ENCODE measurements at places on chromosomes 5 and 9.
A peak's percentile ranks its signal among the peaks of the same experiment; 100 is the strongest.

DNA sequence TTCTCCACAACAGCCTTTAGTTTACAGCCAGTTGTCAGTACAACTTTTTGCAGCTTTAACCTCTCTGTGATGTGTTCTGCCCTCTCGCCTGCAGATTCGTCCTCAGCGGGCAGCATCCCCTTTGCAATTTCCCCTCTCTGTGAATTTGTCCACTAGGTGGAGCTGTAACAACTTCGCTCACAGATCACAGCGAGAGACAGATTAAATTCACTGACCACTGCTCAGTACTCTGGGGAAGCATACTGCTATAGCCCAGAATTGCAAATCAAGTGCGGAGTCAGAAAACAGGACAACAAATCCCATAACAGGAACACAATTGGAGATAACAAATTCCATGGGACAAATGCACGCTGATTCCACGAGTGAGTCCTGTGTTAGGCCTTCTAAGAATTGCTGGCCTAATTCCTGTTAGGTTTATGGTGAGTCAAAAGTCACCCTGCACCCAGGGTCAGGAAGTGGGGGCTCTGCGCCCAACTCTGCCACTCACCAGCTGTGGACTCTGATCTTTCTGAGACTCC, 2124.9 kb downstream of the MAT2B start:
- peak; percentile 76 for DNase-seq

DNA sequence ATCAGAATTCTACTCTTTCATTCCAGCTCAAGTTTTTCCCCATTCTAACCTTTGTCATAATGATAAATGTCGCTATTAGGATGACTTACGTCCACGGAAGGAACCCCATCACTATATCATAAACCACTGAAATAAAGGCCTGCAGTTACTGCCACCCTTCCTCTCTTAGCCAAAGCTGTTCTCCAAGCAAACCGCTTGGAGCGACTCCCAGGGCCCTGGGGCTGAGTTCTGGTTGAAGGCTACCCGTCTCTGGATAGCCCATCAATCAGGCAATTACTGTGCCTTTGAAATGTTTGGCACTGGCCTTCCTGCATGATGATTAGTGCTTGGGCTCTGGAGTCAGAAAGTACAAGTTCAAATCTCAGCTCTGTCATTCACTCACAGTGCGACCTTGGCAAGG, 386.0 kb downstream of the SPOCK1 start:
- no peak for DNase-seq

DNA sequence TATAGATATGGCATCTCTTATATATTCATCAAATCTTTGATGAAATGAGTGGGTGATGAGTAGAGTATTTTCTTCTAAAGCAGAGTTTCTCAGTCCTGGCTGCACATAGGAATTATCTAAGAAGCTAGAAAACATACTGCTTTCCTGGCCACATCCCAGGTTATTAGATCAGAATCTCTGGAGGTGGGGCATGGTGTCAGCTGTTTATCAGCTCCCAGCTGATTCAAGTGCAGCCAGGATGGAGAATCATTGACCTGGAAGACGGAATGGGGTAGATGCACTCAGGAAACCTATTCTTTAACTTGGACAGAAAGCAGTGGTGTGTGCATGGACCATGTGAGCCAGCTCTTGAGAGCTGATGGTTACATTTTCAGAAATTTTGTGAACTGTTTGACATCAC, 108.1 kb upstream of the IL6ST start:
- no peak for DNase-seq

DNA sequence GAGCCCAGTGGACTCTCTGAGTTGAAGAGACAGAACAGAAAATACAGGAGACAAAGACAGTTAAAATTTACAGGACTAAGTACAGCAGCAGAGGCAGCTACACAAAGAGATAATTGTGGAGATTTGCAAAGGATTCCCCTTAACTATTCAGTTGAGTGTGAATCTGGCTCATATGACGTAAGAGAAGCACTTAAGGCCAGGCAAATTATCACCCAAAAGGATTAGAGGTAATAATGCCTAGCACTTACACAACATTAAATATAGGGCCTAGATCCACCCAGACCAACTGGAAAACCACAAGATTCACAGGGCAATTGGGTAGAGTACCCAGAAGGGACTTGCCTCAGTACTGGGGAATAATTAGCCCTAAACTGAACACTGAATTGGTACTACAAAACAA, 41.3 kb downstream of the ADAMTS6 start:
- DNase-seq = no peak

DNA sequence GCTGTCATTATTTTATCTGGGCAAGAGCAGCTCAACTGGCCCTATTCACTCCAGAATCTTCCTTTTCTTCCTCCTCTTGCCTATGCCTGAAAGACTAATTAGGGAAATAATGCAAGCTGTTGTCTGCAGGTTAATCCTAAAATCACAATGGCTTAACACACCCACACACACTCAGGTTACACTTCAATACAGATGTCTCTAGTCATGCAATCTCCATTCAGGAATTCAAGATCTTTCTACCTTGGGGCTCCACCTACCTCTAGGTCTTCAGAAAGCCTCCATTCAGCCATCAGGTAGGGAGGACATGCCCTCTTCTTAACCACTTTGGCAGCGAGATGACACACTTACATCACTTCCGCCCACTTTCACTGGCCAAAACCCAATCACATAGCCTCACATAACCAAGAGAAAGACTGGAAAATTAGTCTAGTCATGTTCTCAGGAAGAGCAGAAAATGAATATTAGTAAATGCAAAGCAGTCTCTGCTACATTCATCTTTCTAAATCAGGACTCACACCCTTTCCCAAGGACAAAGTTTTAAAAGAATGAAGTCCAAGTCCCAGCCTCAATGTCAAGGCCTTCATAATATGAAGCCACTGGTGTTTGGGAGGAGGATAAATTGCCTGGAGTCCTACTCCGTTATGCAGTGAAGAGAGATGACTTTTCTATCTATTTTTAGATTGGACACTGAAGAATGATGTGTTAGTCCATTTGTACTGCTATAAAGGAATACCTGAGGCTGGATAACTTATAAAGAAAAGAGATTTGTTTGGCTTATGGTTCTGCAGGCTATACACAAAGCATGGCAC, 428.1 kb downstream of the EFNA5 start:
- no peak for DNase-seq

DNA sequence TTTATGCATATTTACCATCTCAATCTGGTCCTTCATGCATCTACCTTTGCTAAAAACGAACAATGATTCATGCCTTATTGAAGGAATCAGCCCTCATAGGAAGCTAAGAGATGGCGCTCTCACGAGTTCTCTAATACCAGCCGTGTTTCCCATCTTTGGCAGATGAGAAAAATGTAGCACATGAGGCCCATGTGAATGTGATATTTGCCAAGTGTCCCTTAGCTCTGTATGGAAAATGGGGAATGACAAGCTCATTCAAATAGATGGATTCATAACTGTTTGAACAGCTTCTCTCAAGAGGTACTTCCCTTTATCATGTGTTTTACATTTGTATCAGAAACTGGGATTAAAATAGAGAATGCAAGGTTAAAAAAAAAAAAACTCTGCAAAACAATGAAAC, 66.1 kb downstream of the TTC39B start:
- DNase-seq = no peak

GRCh38 chr5:15320871-15321270, 179.1 kb upstream of the FBXL7 start:
- no peak for DNase-seq

All from HT-29 (cell line).